ENCODE measurements at places on chromosomes 4 and X.

DNA sequence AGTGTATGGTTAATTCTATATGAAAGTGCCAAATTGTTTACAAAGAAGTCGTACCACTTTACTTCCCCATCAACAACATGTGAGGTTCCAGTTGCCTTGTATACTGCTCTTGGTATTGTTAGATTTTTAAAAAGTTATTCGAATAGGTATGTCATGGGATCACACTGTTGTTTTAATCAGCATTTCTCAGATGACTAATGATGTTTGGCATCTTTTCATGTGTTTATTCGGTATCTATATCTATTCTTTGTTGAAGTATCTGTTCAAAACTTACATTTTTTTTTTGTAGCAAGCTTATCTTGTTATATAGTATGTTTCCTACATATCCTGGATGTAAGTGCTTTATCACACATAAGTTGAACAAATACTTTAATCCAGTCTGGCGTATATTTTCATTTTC is 99.4 kb upstream of the MAB21L2 start:
- DNase-seq = no peak

DNA sequence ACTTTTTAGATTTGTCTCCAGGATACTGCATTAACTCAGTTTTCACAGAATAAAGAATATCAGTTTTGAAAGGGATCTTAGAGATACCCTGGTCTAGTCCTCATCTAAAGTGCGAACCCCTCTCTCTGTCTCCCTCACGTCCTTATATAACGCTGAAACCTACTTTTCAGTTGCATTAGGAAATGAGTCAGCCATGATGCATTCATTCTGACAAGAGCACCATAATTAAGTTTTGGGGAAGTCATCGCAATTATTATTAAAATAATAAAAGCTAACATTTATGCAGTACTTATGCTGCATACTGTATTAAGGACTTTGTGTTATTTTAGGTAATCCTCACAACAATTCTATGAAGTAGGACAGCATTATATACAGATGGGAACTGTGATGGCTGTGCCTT is 116.1 kb downstream of the REELD1 start:
- DNase-seq = no peak

GRCh38 chr4:4875147-4875546 is 15.7 kb downstream of the MSX1 start:
- no peak for DNase-seq

DNA sequence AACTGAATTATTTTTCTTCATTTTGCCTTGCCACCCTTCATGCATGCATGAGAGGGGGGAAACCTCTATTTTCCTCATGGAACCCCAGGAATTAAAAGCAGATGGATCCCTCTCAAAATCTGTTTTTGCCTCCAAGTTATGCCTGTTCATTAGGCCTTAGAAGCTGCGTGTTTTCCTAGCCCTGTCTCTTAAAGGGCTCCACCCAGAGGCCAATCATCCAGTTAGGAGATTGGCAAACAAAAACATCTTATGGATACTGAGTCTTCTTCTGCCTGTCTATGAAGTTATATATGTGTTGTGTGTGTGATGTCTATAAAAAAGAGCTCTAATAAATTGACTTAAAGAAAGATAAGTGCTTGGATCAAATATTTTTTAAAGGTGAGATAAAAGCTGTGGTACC is 142.9 kb downstream of the ANAPC10 start:
- no peak for DNase-seq

GRCh38 chr4:26135331-26135730 is 185.5 kb upstream of the RBPJ start:
- DNase-seq = no peak

GRCh38 chr4:138216272-138216867 is 25.8 kb downstream of the SLC7A11 start:
- DNase-seq = no peak

DNA sequence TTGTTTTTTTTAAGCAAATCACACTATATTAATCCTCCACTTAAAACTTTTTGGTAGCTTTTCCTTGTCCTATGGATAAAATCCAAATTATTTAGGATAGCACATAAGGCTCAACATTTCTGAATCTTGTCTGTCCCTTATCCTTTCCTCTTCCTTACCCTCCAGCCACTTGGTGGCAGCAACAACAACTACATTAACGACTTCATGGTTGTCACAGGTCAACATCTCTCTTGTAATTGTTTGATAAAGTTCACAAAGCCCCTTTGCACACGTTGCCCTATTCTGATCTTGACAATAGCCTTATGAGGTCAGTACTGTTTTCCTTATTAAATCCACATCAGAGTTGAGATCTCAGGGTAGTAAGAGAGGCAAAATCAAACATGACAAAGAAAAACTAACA is 269.0 kb upstream of the PABPC4L start:
- no peak for DNase-seq

DNA sequence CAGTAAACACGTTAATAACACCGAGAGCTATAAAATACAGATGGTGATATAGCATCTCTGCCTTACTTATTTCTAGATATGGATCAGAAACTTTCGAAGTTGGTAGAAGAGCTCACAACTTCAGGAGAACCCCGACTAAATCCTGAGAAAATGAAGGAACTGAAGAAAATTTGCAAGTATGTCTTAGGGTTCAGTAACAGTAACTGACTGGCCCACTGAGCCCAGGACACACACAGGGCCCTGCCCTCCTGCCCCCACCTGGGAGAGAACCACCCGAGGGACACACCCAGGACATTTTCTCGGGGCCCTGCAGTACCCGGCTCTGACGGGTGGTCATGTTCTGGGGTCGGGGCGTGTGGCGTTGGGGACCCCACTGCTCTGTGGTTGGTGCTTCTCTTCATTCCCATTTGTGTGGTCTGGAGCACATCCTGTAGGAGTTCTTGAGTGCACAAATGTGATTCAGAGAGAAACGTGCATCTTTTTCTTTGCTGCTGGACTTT is 1.1 kb downstream of the UVSSA start:
- DNase-seq = no peak
